AG08395 (cell line): ENCODE measurements at places on chromosomes 7 and 10.

GRCh38 chr10:10564081-10564794, 453.4 kb upstream of the CELF2 start:
- DNase-seq, result peak; percentile 57

DNA sequence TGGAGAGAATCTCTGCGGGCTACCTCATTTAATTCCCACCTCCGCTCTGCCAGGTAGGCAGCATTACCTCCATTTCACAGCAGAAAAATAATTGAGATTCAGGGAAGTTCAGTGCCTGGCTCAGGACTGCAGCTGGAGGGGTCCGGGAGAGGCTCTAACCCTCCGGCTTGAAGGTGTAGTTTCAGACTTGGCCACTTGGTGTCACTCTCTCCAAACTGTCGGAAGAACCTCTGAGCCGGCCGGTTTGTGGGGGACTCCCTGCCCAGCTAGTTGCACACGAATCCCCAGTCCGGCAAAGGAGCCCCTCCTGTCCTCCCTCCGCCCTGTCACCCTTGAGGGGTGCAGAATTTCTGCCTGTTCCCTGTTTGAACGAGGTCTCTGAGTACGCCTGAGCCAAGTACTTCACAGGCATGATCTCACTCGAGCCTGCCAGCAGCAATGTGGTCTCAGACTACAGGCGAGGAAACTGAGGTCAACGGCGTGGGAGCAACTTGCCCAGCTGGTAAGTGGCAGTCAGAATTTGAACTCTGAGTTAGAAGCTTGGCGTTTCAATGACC, 144.7 kb upstream of the ZNF716 start:
- DNase-seq, result no peak

- no peak for DNase-seq
Measured at GRCh38 chr10:34002896-34003295, 668.4 kb upstream of the NRP1 start.

DNA sequence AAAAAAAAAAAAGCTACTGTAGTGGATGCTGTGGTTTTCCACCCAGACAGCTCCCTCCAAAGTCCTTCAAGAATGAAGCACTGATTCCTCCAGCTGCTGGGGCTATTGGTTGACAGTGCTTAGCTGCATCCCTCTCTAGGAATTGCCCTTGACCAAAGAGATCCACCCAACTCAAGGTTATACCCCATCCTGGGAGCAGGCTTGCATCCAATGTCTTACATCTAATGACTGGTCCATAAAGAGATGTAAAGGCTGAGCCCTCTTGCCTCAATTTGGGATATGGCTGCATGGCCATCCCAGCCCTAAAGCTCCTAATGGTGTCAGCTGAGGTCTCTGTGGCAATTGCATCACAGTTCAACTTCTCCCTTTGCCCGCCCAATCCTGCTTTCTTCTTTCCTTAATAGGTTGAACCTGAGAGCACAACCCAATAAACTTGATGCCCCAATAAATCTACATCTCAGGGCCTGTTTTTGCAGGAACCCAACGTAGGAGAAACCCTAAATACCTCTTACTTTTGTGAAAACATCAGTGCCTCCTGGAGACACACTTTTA, 4.4 kb downstream of the GPR37 start:
- DNase-seq, result no peak

GRCh38 chr10:128186959-128187787, 61.0 kb upstream of the MKI67 start:
- no peak for DNase-seq

DNA sequence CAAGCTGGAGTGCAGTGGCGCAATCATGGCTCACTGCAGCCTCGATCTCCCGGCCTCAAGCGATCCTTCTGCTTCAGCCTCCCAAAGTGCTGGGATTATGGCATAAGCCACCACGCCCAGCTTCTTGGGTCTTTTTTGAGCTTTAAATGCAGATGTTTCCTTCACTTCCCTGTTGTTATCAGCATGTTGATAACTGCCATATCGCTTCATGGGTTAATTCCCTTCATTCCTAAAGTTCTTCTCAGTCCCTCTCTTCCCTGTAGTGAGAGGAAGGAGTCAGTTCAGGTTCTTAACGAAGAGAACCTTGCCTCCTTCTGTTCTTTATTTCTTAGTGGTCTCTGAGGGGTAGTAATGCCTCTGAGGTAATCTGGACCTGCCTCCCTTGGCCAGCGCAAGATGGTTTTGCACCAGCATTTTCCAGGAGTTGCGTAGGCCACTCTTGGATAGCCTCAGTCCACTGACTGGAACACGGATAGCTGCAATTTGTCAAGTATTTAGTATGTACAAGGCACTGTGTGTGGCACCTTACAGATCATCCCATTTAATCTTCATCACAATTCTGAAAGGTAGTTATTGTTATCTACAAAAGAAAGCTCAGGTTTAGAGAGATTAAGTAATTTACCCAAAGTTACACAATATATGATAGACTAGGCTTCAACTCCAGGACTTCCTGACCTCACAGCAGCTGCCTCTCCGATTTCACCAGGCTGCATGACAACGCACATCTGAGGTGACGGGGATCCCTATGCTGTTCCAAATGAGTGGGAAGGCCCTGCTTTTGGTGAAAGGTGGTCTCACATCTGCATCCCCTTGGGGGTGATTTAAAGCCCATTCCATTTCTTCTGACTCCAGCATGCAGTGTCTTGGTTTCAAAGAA, 60.5 kb downstream of the GATA3 start:
- no peak for DNase-seq

DNA sequence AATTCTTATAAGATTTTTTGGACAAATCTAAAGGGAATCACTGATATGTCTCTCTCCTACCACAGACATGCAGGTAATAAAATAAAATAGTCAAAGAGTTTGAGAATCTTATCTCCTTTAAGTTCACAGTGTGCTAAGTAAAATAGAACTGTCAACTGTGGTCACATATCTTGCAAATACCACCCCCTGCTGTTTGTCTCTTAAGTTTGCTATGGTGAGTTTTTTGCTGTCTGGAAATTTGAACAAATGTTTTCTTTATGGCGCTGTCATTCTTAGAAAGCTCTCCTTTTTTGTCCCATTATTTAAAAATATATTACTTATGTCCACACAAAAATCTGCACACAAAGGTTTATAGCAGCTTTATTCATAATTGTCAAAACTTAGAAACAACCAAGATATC, 19.6 kb downstream of the GIMAP5 start:
- no peak for DNase-seq

- DNase-seq, result no peak
Measured at GRCh38 chr10:49600046-49600445, 10.1 kb upstream of the SLC18A3 start.

- peak; percentile 78 for DNase-seq
Measured at GRCh38 chr7:95596198-95597063, at the start of gene PDK4. Gene PDK4 (minus strand): TSS chr7:95596516. CDS start chr7:95596293, 223 bp downstream.

- no peak for DNase-seq
Measured at GRCh38 chr10:70756700-70757360, 28.3 kb downstream of the TBATA start.

GRCh38 chr7:36611703-36612102, 112.6 kb downstream of the AOAH start:
- DNase-seq, result no peak

- DNase-seq, result no peak
Measured at GRCh38 chr10:11403116-11403515, 208.3 kb downstream of the USP6NL start.

DNA sequence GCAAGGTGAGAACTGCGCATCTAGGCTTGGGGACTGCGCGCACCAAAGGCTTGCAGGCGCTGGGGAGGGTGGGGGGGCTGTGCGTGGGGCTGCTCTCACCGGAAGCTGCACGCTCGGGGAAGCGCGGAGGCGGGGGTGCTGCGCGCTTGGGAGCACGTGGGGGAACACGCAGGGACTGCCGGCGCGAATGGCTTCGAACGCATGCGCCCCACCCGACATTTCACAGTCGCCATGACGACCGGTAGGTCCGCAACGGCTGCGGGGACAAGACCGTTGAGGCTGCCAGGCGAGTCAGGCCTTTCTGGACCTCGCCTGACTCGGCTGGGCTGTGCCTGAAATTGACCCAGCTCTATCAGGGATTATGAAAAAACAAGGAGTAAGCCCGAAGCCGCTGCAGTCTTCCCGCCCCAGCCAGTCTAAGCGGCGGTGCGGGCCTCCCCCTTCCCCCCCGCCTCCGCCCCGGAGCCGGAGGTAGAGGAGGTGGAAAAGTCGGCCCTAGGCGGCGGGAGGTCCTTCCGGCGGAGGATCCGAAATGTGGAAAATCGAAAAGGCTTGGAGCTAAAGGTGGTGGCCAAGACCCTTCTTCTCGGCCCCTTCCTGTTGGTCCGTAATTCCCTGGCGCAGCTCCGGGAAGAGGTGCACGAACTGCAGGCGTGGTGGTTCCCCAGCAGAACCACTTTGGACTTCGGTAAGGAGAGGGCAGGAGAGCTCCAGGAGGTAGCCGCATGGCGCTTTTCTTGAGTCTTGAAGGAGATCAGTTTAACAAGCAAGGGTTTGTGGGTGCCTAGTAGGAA, 34.9 kb upstream of the STEAP1 start:
- no peak for DNase-seq

DNA sequence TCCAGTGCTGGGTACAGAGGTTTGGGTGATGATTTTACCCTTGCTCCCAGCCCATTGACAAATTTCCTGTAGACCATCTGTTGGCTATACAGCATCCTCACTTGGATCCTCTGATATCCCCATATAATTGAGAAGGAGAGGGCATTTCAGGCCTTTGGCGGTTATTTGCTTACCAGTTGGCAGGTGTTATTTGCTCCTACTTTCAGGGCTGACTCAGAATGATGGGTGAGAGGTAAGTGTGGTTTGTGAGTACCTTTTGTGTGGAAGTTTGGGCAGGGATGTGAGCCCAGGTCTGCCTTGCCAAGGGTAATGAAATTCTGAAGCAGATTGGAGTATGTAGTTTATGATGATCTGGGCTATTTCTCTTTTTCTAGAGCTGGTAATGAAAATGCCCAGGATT, 93.6 kb downstream of the LRMDA start:
- DNase-seq, result no peak

DNA sequence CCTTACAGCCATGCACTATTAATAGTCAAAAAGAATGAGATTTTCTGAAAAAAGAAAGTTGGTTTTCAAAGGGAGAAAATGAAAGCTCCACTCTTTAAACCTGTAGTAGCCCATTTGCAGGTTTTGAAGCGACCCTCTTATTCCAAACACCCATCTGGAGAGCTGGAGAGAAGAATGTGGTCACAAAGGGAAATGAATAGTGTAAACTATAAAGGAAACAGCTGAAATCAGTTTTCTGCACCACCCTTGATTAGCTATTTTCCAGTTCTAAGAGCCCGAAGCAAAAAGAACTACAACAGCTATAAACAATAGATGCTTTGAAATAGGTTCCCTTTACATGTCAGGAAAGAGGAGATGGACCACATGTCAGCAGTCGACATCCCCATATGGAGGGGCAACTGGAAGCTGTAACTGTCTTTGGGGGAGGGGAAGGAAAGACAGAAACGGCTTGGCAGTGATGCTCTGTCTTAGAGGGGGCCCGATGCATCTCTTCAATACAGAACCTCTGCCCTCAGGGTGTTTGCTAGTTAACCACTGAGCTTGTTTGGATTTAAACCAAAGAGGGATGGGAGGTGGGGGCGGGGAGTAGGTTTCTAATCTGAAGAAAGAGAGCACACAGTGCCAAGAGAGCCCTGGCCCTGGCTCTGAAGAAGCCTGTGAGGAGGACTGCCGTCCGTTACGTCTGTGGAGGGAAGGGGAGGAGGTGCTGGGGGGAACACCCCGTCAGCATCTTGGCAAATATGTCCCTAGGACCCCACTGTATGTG, 55.3 kb downstream of the CPVL start:
- DNase-seq, result no peak

DNA sequence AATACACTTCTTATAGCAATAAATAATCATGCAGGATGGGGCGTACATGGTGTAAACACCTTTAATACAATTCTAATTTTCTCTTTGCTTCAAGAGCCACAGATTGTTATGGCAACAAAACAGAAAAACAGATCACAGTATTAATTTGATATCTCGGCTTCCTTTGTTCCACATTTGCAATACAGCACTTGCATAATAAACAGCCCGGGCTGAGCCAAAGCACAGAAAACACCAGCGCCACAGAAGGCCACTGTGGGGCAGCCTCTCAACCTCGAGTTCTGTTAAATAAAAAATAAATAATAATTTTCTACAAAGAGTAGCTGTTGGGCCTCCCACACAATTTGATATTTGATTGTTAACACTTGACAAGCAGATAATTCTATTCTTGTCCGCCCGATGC, 255.9 kb downstream of the USP6NL start:
- DNase-seq, result no peak

DNA sequence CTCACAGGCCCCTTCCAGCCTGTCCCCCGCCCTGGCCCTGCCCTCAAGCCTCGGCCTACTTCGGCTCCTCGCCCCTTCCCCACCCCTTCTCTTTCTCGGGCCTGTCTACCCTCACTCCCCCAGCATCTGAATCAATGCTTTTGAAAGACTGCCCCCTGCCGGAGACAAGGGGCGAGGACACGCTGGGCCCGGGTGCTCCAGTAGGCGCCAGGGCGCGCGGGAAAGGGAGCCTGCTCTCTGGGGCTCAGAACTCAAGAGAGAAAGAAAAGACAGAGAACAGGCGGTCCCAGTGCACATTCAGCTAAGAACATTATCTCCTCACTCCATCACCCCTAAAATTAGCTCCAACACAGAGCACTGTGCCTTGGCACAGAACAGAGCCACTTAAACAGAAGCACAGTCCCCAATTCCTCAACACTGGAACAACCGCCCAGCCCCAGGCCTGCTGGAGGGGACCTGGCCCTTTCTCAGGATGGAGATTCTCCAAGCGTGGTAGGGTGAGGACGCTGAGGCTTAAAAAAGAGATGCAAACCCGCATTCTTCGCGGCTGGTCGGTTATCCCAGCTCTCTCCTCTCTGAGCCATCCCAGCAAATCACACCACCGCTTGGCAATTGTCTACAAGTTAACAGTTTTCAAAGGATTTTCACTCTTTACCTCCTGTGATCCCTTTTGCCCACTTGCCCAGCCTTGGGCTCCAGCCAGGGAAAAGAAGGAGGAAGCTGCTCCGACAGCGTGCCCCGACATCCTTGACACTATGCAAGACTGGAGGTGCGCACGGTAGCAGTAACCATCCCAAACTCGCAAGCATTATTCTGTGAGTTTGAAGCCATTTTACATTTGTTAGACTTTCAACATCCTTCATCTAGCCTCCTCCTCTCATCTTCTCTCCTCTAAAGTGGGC, 2.1 kb downstream of the GIGYF1 start:
- DNase-seq, result peak; percentile 87

GRCh38 chr10:28054228-28054860, 55.5 kb upstream of the ODAD2 start:
- peak; percentile 76 for DNase-seq

GRCh38 chr10:103833731-103834365, 21.5 kb downstream of the SH3PXD2A start:
- DNase-seq, result peak; percentile 26

- DNase-seq, result no peak
Measured at GRCh38 chr7:36723951-36724664, at the start of gene AOAH. Gene AOAH (minus strand): TSS chr7:36724494. CDS start chr7:36724148, 346 bp downstream.

DNA sequence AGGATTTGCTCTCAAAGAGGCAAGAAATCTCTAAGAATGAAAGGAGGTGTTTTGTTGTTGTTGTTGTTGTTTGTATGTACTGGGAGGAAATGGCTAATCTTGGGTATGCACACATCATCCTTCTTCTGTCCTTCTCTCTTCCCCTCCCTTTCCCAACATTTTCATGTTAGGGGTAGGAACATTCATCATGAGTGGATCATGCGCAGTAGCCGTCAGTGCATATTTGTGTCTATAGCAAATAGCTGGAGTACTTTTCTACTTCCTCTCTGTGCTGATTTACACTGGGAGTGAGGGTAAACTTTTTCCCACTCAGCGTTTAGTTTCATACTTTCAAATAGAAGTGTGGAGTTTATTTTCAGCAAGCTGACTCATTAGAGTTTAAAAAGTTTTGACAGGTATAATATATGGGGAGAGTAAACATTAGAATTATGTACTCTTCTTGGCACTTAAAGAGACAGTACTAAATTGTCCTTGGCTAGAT, 80.5 kb upstream of the PRKG1 start:
- DNase-seq, result peak; percentile 76

GRCh38 chr7:2863461-2864066, 19.5 kb upstream of the GNA12 start:
- peak; percentile 95 for DNase-seq
